ENCODE measurements at places on chromosomes 7 and 10.
A peak's percentile ranks its signal among the peaks of the same experiment; 100 is the strongest.

GRCh38 chr7:81244224-81244623 is 325.4 kb upstream of the SEMA3C start:
- no peak for DNase-seq

DNA sequence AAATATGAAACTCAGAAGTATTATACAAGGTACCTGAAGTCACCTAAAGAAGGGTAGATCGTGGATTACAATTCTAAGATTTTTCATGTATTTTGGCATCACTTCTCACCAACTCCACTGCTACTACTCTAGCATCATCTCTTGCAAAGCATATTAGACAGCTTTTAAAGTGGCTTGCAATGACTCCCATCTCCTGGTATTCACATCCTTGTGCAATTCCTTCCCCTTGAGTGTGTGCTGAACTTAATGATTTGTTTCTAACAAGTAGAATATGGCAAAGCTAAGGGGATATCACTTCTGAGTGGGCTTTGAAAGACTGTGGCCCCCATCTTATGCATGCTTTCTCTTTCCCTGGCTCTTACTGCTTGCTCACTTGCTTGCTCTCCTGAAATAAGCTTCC is 280.2 kb downstream of the SNX13 start:
- DNase-seq: no peak

DNA sequence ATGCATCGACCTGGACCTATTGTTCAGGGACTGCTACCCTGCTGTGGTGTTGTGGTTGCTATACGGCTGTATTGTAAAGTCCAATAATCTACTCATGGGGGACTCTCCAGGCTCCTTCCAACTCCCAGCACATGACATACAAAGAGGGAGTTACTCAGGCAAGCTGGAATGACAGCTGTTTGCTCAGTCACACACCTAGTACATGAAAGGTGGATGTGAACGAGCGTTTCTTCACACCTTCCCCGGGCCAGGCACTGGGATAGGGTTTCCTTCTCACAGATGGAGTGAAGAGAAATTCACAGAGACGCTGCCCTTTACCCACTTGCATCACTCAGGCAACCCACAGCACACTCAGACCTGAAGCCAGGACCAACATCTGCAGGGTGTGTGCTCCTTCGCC is 215.7 kb downstream of the TNS3 start:
- DNase-seq: no peak

DNA sequence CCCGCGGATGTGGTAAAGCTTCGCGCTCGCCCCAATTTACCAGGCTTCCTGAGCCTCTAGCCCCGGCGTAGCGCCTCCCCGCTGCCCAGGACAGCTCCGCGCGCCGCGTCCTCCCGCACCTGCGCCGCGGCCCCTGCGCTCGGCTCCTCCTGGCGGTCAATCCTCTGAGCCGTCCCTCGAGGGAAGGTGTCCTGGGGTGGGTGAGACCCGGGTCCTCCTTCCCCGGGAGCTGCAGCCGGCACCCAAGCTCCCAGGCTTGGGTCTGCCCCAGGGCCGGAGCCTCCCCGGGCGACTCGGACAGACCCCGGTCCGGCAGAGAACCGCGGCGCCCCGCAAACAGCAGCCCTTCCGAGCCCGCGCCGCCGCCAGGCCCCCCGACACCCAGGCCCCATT is 512 bp downstream of the OSBPL3 start:
- DNase-seq: peak; percentile 72

DNA sequence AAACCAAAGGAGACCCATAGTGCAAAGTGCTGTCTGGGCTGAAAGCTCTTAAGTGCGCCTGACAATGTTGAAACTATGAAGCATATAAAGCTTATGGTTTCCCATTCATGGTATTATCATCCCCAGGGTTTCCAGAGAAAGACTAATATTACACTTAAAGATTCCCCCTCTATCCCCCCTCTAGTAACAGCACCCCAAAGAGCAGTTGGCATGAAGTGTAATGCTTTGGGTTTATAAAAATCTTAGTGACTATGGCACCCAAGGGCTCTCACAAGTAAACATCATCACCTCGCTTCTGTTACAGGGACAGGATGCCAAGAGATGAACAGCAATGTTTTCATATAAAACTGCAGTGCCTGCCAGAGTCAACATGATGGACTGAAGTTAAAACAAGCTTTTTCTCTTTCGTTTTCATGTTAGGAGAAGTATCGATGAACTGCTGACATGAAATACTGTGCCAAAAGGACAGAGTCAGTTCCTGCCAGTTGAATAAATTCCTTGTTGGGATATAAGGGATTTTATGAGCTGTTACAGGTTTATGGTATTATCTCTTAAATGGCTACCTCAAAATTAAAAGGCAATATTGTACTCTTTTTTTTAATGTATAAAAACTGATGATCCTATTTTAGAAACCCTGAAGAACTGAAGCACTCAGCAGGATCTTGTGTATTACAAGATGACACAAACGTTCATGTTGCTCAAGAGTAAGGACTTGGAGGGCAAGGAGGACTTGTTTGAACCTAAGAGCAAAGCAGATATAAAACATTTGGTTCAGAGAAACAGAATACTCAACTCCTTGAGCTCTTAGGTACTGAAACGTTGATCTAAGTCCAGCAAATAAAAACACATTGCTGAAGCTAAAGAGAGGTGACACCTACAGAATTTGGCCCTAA is 203.7 kb upstream of the IMMP2L start:
- DNase-seq: no peak

DNA sequence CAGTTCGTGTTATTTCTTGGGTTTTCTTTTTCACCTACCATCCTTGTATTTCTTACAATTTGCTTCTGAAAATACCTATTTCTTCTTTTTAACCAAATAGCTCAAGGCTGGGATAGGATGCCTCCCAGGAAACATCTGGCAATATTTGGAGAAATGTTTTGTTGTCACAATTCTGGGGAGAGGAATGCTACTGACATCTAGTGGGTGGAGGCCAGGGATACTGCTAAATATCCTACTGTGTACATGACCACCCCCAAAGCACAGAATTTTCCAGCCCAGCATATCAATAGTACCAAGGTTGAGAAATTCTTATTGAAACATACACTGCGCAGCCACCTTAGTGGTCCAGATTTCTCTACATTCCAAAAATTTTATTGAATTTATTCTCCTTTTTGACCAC is 55.5 kb downstream of the CNTNAP2 start:
- DNase-seq: no peak

- DNase-seq: no peak
Observed at GRCh38 chr10:99303899-99304861, 25.0 kb upstream of the CNNM1 start.

DNA sequence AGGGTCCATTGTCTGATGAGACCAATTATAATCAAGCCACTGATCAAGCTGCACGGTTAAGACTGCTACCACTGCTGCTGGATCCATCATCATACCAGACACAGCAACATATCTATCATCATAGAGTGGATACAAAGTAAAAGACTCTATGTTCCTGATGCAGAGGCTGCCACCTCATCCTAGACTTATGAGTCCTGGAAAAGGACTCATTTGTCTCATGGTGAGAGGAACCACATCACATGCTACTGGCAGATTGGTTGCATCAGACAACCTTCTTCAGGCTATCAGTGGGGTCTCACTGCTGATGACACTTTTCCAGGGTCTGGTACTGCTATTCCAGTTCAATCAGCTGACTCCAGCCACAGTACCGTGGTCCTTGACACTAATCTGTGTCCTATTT is 79.0 kb downstream of the ABI1 start:
- no peak for DNase-seq

DNA sequence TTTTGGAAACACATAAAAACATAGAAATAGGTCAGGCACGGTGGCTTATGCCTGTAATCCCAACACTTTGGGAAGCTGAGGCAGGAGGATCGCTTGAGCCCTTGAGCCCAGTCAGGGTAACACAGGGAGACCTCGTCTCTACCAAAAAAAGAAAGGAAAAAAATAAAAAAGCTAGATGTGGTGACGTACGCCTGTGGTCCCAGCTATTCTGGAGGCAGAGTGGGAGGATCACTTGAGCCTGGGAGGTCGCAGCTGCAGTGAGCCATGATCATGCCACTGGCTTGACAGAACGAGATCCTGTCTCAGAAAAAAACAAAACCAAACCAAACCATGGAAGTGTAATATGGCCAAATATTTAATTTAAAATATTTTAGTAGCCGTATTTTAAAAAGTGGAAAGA is 55.6 kb downstream of the MCU start:
- DNase-seq: no peak

- DNase-seq: no peak
Observed at GRCh38 chr7:92747041-92747835, 89.1 kb downstream of the CDK6 start.

DNA sequence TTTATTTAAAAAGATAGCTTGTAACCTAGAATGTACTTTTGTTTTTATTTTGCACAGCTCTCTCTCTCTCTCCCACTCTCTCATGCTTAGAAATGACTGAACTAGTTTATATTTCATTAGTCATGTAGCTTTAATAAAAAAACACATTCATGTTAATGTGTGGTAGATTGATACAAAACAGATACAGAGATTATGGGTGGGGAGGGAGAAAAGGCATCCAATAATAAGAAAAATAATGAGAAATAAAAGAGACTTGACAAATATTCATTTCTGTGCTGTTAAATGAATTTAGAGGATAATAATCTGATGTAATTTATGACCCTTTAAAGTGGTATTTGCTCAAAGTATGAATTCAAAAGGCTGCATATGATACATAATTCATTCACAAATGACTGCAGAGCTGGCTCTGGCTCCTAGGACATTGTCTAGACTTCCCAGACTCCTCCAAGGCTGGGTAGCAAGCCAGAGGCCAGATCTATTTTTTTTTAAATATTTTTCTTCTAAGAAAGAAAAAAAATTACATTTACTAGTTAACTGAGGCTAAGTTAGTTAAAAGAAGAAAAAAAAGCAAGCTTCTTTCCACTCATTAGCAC is 105.7 kb upstream of the DNAJB12 start:
- no peak for DNase-seq

GRCh38 chr10:44172883-44173607 is 211.9 kb downstream of the CXCL12 start:
- DNase-seq: no peak

DNA sequence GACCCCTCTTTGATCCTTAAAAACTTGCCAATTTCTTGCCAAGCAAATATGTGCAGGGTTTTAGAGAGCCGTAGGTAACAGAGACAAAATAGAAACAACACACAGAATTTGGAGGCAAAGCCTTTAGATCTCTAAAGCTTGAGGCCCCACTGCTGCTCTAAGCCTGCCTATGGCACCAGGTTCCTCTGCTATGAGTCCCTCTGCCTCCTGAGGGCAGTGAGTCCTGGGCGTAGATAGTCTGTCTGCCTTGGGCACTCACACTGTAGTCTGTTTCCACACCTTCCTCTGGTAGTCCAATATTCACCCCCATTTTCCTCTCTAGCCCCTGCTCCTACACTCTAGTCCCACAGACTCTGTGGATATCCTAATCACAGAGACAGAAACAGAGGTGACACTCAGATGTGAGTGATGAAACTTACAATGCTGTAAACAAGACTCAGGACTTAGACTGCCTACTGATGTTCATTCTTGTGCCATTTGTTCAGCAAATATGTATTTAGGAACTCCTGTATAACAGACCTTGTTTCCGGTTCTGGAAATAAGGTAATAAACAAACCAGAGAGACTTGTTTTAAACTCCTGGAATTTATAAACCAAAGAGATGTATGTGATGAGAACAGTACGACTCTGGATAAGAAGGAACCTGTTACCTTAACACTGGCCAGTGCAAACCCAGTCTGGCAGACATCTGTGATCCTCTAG is 153.3 kb upstream of the PRSS1 start:
- DNase-seq: no peak

DNA sequence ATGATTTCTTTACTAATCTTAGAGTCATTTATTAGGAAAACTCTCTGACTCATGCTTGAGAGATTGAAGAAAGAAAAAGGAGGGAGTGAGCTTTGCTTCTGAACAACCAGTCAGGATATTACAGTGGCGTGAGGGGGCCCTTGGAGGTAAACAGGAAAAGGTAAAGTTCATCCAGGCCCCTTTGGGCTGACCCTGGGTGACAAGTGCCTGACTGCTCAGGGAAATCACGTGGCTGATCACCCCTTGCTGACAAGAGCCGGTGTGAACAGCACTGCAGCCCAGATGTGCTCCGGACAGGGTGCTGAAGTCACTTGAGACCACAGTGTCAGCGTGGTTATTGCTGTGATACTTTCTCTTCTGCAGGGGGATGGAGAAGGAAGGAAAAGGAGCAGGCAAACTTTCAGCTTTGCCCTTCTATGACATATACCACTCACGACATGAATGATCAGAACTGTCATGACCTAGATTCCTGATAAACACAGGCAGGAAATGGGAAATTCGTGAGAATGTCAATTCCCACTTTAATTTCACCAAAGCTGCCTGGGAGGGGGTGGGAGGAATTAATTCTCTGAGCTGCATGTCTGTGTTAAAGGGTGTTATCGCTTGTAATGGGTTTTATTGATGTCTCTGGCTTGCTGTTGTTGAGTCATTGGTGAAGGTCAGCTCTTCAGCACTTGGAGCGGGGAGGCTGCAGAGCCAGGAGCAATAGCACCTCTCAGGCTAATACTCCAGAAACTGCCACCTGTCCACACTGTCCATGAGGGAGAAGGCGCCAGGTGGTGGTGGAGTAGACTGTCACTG is 139.8 kb upstream of the AOAH start:
- DNase-seq: peak; percentile 41

DNA sequence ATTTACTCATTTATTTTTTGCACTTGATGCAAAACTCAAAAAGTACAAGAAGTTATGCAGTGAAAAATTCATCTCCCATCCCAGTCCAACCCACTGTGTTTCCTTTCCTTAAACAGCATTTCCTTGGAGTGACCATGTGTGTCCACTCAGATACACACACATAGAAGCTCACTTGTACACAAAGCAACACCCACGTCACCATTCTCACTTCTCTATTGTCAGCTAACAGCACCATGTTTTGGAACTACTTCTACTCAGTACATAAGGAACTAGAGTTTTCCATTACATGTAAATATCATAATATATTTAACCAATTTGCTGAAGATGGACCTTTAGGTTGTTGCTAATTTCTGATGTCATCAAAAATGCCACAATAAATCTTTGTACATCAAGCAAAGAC is 167.6 kb downstream of the GRID1 start:
- no peak for DNase-seq

DNA sequence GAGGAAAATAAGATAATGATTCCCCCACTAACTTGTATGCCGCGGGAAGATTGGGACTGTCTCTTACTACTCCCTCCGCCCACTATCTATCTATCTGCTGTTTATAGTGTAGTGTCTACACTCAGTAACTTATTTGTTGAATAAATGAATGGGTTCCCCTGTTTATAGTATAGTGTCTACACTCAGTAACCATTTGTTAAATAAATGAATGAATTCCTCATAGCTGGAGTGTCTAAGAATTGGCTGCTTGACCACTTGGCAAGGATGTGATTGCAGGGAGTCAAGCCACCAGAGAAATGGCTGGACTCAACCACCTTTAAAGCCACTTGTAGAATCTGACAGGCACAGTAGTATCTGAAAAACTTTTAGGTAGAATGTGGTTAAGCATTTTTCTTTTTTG is 147.1 kb downstream of the TRIL start:
- DNase-seq: no peak
